ENCODE measurements at places on chromosomes 3 and 15. TPM values are rescaled to one million over a fixed set of nuclear protein-coding genes. Genes with fewer than 3 reads are reported as not detected.

Gene FGF7
- total RNA-seq = 0.94 TPM

Gene PLXNB1
- total RNA-seq = 152 TPM

Gene ARGFX
- total RNA-seq = not detected

Gene RPSA
- 953 TPM for total RNA-seq

Gene NANOGP8
- not detected for total RNA-seq

Gene RAB7A
- total RNA-seq = 51.0 TPM

Gene TTC14
- 97.3 TPM for total RNA-seq

Gene TMEM207
- not detected for total RNA-seq

Gene MAGEL2
- 1.9 TPM for total RNA-seq

Gene SEMA3F
- total RNA-seq = 11.3 TPM
